ENCODE measurements at places on chromosomes 5 and 9. TPM values are rescaled to one million over a fixed set of nuclear protein-coding genes. Genes with fewer than 3 reads are reported as not detected.

- peak; percentile 6 for DNase-seq
Observed at GRCh38 chr5:113166852-113167366, 190.3 kb downstream of the DCP2 start.

DNA sequence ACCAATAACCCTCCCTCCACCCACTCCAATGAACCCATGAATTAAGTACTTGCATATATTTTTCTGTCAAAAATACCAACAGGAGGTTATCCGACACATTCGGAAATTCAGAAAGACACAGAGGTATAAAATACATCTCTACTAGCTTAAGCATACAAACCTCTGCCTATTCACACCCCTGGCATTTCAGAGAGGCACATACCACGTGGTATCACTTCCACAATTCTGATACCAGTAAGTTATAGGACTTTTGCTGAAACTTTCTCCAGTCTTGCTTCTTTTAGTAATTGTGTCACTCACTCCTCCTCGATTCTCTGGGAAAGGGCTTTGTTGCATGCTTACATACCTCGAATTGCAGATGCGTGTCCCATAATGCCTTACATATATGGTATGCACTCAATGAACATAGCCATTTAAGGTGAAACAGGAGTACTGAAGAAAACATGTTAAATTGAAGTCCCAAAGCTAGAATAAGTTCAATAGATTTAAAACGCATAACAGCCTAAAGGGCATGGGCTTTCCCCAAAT, 58.1 kb downstream of the TLE1 start:
- DNase-seq: no peak

The PCDHGB6 gene
- polyA plus RNA-seq: 0.12 TPM

The CCL21 gene
- polyA plus RNA-seq: not detected

GRCh38 chr9:134753191-134753590, 111.6 kb downstream of the COL5A1 start:
- no peak for DNase-seq

The SAXO1 gene
- not detected for polyA plus RNA-seq

The PTCD2 gene
- 5.3 TPM for polyA plus RNA-seq

The ZNF883 gene
- 4.3 TPM for polyA plus RNA-seq

The NTNG2 gene
- not detected for polyA plus RNA-seq

DNA sequence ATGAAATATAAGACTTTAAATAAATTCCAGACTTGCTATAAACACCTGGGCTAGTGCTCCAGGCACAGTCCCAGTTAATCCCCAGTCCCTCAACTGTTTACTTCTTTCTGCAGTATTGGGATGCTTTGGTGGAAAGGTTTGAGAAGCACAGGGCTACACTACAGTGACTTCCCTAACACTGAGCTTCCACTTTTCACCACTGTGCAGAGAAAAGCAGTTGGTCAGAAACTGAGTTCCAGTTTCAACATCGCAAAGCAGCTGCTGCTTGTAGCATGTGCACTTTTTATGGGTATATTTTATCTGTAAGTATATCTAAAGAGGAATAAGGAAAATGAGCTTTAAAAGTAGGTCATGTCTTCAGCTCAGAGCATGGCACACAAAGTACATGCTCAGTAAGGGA, 339.7 kb downstream of the NTRK2 start:
- no peak for DNase-seq

The SPATA31A3 gene
- polyA plus RNA-seq: not detected

The FBXL7 gene
- not detected for polyA plus RNA-seq

- DNase-seq: no peak
Observed at GRCh38 chr9:81652058-81652687, 37.2 kb downstream of the TLE1 start.

The TXNDC8 gene
- polyA plus RNA-seq: not detected

DNA sequence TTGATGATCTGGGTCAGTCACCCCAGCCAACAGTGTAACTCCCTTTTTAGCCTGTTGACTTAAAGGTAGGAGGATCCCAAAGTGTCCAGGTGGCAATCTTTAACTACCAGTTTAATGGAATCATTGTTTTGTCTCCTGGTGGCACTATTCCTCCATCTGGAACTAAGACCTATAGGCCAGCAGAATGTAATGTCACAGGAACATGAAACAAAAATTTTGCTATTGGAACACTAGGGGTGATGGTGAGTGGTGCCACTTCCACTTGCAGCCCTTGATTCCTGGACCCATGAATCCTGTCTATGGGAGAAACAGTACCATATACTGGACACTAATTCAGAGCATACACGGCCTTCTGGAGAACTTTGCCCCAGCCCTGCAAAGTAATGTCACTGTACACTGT, 219.5 kb upstream of the RASA1 start:
- DNase-seq: no peak

DNA sequence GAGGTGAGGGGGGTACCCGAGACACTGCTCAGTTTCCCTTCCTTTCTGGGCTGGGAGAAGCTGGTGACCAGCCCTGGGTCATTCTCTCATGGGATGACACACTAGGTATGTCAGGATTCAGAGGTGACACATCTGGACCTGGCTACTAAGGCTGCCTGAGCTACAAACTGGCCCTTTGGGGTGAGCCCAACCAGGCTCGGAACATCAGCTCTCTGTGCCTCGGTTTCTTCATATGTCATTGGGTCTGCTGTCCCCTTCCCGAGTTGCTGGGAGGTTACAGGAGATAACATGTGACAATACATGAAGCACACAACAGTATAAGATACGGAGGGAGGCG, 11.8 kb downstream of the CARD19 start:
- DNase-seq: no peak

DNA sequence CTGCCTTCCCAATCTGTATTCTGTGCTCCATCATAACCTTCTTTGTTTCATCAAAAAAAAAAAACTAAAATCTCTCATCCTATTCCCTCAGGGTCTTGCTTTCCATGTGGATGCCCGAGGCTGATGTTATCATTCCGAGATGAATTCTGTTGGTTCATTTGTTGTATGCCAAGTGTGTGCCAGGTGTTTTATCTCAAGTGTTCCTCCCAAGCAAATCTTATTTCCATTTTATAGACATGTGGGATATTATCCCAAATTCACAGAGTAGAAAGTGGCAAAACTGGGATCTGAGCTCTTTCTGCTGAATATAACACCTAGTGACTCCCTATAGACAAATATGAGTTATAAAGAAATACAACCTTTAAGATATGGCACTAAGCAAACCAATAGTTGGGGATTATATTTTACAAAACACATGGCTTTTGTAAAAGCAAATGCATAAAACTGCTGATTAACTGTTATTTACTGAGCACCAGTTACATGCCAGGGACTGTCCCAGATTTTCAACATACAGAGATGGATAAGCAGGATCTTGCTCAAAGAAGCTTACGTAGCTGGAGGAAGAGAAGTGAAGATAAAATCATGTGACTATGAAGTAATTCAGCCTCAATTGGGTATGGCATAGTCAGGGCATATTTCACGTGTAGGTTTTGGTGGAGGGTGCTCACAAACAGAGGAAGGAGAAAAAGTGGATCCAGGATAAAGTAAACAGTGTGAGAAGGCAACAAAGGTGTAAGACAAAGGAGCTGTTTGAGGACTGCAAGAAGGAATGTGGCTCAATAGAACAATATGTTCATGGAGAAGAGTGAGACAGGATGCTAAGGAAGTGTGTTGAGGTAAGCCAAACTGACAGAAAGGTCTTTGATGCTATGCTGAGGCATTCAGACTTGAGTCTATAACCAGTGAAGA, 143.3 kb upstream of the ADAMTSL1 start:
- no peak for DNase-seq

- no peak for DNase-seq
Observed at GRCh38 chr5:177523711-177524538, 7.2 kb upstream of the DDX41 start.

The GTF3C4 gene
- polyA plus RNA-seq: 2.6 TPM

GRCh38 chr9:108444400-108445358, 411.1 kb downstream of the ACTL7B start:
- DNase-seq: peak; percentile 72
